ENCODE measurements at places on chromosomes 2 and 18.
A peak's percentile ranks its signal among the peaks of the same experiment; 100 is the strongest.

GRCh38 chr2:216551234-216552068, 52.8 kb downstream of the RPL37A start:
- no peak for DNase-seq

- DNase-seq, result peak; percentile 68
Observed at GRCh38 chr2:54657664-54658083, 65.8 kb upstream of the EML6 start.

DNA sequence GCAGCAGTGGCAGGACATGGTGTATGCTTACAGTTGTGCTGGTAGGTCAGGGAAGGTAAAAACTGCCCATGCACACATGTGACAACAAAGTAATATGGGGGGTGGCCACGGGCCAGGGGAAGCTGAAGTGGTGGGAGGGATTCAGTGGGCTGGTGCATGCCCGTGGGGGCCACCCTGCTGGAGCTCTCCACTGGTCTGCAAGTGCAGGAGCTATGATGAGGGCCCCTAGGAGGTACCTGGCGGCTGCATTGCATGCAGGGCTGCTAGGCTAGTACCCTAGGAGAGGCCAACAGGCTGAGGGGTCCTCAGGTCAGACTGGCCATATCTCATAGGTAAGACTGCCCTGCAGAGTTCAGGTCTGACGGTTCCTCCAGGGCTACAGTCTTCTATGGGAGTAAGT, 265.9 kb downstream of the NUP35 start:
- no peak for DNase-seq

- no peak for DNase-seq
Observed at GRCh38 chr2:1915746-1916145, 171.4 kb upstream of the PXDN start.

GRCh38 chr18:27227721-27228120, 42.6 kb upstream of the CHST9 start:
- no peak for DNase-seq

DNA sequence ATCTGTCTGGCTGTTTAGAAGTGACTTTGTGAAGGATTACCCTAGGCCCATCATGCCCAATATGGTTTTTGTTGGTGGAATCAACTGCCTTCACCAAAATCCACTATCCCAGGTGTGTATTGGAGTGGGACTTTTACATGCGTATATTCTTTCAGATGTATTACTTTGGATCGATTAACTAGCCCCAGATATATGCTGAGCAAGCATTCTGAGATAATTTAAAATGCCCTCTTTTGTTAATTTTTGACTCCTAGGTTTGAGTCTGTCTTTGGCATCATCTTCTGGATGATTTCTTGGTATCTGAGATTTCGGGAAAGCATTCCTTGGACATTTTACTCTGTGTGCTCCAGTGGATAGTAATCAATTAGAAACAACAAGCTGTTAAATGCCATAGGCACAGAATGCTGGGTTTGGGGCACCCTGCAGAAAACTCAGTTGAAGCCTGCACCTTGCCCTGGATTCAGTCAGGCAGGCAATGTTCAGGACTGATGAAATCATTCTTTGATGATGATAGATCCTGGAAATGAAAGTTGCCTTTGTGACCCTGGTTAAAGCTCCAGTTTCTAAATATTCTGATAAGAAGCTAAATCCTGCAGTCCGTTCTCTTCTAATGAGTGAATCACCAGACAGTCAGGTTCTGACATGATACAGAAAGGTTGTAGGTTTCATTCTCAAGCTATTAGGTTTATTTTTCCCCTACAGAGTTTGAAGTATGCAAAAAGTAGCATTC, 1.1 kb downstream of the UGT1A1 start:
- no peak for DNase-seq

DNA sequence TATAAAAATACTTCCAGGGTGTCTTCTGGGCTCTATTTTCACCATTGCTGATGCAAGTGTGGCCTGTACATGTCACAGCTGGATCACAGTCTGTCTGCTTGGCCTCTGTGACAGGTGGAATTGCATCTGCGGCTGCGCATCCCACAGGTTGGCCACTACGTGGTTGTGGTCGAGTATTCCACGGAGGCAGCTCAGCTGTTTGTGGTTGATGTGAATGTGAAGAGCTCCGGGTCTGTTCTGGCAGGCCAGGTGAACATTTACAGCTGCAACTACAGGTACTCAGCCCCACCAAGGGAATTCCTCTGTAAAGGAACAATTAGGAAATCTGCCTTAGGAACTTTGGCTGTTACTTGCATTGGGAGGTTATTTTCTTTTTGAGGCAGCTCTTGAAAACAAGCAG, 144.5 kb downstream of the LAMA3 start:
- no peak for DNase-seq

- DNase-seq, result peak; percentile 88
Observed at GRCh38 chr2:190718652-190719526, 70.0 kb downstream of the NAB1 start.

DNA sequence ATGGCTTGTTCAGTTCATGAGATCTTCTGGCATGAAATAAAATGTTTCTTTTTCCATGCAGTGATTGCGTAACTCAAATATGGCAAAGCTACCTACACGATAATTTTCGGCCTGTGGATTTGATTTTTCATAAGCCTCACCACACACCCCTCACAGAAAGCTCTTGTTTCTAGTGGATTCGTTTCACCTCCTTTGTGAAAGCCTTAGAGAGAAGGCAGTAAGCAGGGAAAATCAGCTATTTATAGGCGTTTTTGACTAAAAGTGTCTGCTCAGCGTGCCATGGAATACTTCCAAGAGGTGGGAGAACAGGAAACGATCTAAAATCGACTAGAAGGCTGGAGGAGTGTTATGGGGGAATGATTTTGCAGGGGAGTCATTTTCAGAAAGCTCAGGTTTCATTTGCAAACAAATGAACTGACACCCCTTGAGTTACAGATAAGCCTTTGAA, 417.9 kb downstream of the TGIF1 start:
- no peak for DNase-seq

GRCh38 chr2:136067459-136067858, 50.5 kb downstream of the CXCR4 start:
- DNase-seq, result no peak

- peak; percentile 1 for DNase-seq
Observed at GRCh38 chr18:45441110-45441847, 174.0 kb upstream of the SLC14A2 start.

- no peak for DNase-seq
Observed at GRCh38 chr2:195490319-195490718, 166.7 kb upstream of the SLC39A10 start.

DNA sequence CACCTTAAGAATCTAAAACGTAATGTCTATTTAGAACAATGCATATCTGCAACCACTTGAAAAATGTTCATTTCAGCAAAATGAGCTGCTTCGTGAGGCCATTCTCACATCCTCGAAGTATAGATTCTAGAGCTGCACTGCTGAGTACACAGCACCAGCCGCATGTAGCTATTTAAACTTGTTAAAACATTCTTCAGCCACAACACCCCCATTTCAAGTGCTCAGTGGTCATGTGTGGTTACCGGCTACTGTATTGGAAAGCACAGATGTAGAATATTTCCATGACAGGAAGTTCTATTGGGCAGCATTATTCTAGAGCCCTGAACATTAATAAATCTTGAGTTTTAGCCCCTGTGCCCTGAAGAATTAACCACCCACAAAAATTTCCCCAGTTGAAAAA, 35.0 kb downstream of the SUMO1 start:
- DNase-seq, result no peak

GRCh38 chr2:167686691-167687090, 560.7 kb downstream of the STK39 start:
- no peak for DNase-seq

DNA sequence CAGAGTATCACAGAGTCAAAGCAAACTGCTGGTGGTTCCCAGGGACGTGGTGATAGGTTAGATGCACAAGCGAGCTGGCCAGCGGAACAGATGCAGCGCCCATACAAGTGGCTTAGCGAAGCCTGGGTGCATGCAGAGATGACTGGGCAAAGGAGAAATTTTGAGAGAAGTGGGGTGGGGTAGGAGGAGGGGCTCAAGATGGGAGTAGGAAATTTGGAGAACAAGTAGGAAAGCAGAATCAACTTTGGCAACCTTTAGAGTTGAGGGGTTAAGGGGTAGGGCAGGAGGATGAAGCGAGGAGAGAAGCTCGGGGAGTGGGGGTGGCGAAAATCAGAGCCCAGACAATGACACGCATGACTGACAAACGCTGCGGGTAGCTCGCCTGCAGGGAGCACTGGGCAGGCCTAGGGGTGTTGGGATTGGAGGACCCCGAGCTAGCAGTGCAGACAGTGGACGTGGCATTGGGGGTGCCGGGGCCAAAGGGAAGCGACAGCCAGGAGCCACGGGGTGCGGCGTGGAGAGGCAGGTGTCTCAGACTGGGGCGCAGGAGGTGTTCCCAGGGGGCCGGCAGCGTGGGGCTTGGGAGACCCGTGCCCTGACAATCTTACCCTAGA, 431 bp downstream of the FAM98A start:
- DNase-seq, result peak; percentile 69

DNA sequence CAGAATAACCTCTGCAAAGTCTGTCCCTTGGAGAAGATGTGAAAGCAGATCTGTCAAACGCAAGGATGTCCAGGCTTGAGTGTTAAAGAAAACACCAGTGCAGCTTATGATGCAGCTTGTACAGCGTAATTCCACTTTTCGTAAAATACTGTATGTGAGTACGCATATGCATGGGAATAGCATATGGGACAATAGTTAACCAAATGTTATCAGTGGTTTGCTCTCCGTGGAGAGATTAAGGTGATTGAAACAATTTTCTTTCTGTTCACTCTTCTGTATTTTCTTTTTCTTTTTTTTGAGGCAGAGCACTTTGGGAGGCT, 27.2 kb downstream of the ATOH8 start:
- no peak for DNase-seq

DNA sequence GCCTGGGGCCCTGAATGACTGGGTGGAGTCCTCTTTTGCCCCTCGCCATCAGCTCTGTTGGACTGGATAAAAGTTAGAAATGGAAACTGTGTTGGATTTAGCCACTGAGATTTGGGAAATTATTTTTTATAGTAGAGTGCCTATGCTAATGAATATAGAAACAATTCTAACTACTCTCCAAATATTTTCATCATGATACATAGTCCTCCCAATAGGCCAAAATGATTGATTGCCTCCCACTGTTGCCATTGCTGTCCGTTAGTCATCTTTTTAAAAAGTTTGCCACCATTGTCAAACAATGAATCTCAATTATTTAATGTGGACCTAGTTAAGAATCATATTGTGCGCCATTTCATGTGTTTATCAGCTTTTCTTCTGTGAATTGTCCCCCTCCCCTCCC, 417.0 kb downstream of the GALR1 start:
- no peak for DNase-seq

DNA sequence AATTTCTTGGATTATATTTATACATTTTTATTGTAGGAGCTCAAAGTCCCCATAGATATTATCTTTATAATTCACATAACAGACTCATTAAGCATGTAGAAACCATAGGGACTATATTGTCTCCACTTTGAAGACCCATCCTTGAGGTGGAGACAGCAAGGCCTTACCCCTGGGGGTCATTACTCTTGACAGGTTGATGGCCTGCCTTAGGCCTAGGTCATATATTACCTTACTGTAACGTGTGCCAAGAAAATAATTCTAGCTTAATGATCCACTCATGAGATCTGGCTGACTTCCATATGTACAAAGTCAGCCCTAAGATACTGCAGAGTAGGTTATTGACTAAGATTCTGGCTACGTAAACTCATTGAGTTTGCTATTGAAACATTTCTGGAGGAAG, 65.4 kb upstream of the GLS start:
- DNase-seq, result no peak

- DNase-seq, result no peak
Observed at GRCh38 chr2:38125842-38126241, 49.9 kb upstream of the CYP1B1 start.

DNA sequence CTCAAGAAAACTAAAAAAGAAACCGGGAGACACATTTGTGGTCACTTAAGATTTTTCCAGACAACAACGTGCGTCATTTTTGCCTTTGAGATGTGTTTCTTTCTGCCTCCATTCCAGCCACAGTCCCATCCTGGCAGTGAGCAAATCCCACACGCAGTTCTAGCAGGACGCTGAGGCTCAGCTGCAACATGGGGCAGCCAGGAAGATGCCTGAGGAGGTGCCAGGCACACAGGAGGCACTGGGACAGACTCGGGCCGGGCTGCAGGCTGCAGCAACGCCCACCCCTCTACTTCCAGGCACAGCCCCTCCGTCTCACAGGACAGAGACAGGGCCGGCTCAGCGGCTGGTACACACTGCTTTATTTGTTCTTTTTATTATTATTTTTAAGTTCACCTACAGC, 13.1 kb downstream of the KLF11 start:
- DNase-seq, result no peak

GRCh38 chr2:240689975-240690374, 1.7 kb upstream of the AQP12A start:
- DNase-seq, result no peak

DNA sequence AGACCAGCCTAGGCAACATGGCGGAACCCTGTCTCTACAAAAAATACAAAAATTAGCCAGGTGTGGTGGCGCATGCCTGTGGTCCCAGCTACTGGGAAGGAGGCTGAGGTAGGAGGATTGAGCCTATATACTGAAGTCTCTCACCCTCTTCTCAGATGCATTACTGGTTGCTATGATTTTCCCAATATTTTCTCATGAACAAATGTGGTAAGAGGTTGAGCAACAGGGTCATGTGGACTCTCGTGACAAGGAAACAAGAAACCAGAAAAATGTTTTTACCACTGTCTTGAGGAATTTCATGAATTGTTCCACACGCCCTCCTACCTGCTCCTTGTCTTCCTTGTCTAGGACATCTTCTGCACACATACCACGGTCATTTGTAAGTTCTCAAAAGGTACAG, 12.4 kb downstream of the LMAN2L start:
- no peak for DNase-seq

DNA sequence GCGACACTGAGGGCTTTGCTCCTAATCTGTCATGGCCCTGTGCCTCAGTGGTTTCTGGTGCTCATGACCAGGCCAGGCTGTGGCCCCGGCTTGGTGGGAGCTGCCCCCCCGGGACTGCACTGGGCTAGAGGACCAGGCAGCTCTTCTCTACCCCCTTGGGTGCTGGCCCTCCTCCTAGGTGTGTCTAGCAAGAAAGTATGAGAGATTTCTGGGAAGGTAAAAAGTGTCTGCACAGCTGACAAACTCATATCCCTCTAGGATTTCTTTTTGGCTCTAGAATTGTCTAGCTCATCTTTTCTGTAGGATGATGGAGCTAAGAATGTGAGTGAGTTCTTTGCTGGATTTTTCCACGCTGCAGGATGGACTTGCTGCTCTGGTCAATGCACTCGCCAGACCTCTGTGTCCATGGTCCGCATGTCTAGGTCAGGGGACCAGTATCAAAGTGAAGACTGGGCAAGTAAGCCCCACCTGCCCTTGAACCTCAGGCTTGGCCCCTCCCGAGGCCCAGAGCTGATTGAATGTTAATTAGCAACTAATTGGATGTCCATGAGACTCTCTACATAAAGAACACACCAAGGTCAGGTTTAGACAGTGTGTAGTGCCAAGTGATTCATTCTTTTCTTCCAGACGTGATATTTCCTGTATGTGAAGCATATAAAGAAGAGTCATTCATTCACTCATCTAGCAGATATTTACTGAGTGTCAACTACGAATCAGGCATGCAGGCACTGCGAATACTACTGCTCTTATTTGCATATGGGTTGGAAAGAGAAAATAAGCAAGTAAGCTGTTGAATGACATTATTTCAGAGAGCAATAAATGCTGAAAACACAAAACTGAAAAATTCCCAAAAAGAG, 15.6 kb upstream of the PSD4 start:
- DNase-seq, result no peak
